ENCODE measurements at places on chromosomes 11 and 22. TPM values are rescaled to one million over a fixed set of nuclear protein-coding genes. Genes with fewer than 3 reads are reported as not detected.

The TSSK2 gene
- not detected for total RNA-seq

The TECTA gene
- 0.34 TPM for total RNA-seq

The RAG2 gene
- not detected for total RNA-seq

The NDUFV1 gene
- 220 TPM for total RNA-seq

The MFNG gene
- total RNA-seq, result 94.0 TPM

The GAL3ST1 gene
- total RNA-seq, result 1.1 TPM

The ZBED4 gene
- total RNA-seq, result 22.3 TPM

The ZNF280B gene
- total RNA-seq, result 4.5 TPM

The AHNAK gene
- total RNA-seq, result 80.3 TPM

The MIOX gene
- 3.4 TPM for total RNA-seq

DNA sequence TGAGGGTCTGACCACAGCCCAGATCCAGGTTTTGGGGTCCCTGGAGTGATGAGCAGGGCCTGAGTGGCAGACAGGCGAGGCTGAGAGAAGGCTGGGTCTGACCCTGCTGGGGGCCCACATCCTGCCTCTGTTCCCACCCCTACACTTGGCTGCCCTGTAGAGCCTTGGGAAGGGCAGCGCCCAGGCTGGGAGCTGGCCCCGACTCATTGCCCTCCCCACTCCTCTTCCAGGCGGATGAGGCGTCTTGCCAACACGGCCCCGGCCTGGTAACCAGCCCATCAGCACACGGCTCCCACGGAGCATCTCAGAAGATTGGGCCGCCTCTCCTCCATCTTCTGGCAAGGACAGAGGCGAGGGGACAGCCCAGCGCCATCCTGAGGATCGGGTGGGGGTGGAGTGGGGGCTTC, 4.9 kb downstream of the DERL3 start:
- H3K27ac ChIP-seq, result no peak overlapping the region
- DNase-seq, result no peak
- H3K4me3 ChIP-seq, result no peak overlapping the region
- H3K4me1 ChIP-seq, result peaks cover 15% of the 10 kb centered on the region
- peaks cover under 1% of the 10 kb centered on the region for H3K36me3 ChIP-seq
- no peaks in the 10 kb centered on the region for H3K27me3 ChIP-seq

- H3K27ac ChIP-seq, result no peak overlapping the region
- no peak for DNase-seq
- no peaks in the 10 kb centered on the region for H3K27me3 ChIP-seq
- H3K36me3 ChIP-seq, result peaks cover 17% of the 10 kb centered on the region
- peaks cover 2% of the 10 kb centered on the region for H3K4me1 ChIP-seq
Measured at GRCh38 chr22:31836010-31836409, 82.2 kb downstream of the DEPDC5 start.

- peaks cover 11% of the 10 kb centered on the region for H3K27me3 ChIP-seq
- no peak overlapping the region for H3K27ac ChIP-seq
- no peaks in the 10 kb centered on the region for H3K4me1 ChIP-seq
Measured at GRCh38 chr22:27684901-27685300, 116.7 kb downstream of the MN1 start.

DNA sequence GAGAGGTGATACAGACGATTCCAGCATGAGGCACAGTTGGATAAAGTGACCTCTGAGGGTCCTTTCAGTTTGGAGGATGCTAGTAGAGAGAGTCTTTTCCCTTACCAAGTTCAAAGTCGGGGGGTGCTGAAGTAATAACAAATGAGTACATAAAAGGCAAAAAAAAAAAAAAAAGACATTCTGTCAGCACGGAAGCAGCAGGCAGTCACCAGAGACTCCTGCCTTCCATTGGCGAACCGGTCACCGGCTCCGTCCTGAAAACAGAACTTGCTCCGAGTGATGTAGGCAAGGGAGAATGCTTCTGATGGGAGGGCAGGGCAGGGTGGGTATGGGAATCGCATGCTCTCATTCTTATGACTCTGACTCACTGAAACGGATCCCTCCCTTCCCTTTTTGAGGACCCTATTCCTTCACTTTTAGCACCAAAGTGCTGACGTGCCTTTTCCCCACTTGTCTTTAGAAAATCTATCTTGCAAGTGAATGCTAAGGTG, 65.9 kb downstream of the PRR5L start:
- DNase-seq, result no peak
- peak overlapping the region; percentile 81 for H3K27ac ChIP-seq
- H3K36me3 ChIP-seq, result no peaks in the 10 kb centered on the region
- H3K4me1 ChIP-seq, result peaks cover 49% of the 10 kb centered on the region

DNA sequence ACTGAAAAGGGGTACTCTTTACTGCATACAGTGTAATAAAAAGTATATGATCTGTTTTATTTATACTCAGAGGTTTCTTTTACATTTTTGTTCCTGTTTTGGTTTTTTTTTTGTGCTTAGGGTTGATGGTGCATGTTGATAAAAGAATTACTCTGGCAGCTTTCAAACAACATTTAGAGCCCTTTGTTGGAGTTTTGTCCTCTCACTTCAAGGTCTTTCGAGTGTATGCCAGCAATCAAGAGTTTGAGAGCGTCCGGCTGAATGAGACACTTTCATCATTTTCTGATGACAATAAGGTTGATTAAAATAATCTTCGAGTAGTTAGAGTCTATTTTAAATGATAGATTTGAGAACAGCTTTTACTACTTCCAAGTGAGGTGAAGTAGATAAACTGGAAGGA, 60.6 kb downstream of the DKK3 start:
- H3K36me3 ChIP-seq, result peaks cover 6% of the 10 kb centered on the region
- no peak for DNase-seq
- no peaks in the 10 kb centered on the region for H3K27me3 ChIP-seq
- no peak overlapping the region for H3K4me3 ChIP-seq
- no peaks in the 10 kb centered on the region for H3K4me1 ChIP-seq

DNA sequence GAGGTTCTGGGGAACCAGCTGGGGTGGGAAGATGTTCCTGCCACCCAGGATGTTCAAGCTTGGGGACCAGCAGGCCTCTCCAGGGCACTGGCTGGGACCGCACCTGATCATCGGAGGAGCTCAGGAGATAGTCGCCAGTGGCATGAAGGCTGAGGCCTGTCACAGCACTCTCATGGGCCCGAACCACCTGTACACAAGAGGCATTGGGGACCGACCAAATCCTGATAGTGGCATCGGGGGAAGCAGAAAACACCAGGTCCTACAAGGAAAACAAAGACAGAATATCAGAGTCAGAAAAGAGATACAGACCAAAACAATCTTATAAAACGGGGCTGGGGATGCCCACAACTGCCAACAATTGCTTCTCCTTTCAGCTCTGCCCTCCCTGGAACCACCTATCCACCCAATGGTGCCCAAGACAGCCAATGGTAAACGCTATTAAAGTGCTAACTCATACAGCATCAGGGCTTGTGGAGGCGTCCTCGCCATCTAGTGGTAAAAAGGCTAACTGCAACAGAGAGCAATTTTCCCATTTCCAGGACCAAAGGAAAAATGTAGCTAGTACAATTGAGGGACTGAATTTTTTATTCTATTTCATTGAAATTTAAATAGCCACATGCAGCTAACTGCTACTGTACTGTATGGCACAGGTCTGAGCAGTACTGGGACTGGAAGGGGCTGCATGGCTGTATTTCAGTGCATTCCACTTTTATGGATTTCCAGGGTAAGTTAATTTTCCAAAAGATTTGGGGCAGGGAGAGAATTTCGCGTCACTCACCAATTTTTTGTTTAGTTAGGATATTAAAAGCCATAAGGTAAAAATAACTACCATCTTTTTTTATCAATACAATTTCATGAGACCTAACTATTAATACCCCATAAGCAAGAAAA, 7.1 kb downstream of the PRPF19 start:
- peaks cover 20% of the 10 kb centered on the region for H3K4me1 ChIP-seq
- H3K36me3 ChIP-seq, result peaks cover 29% of the 10 kb centered on the region
- peak overlapping the region; percentile 32 for H3K27ac ChIP-seq

DNA sequence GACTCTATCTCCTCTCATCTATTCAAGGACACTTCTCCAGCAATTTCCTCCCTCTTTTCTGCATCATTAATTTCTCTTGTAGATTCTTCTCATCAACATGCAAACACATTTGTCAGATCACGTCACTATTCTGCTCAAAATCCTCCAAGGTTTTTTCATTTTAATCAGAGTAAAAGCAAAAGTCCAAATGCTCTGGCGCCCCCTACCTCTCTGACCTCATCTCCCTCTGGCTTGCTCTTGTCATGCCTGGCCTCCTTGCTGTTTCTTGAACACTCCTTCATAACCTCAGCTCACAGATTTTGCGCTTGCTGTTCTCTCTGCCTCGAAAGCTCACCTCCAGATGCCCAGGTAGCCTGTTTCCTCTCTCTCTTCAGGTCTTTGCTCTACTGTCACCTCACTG, 22.4 kb downstream of the RTCB start:
- peak; percentile 24 for DNase-seq
- H3K4me3 ChIP-seq, result no peak overlapping the region
- H3K4me1 ChIP-seq, result no peaks in the 10 kb centered on the region

- peaks cover 14% of the 10 kb centered on the region for H3K36me3 ChIP-seq
- peak overlapping the region; percentile 84 for H3K4me3 ChIP-seq
- peak; percentile 80 for DNase-seq
- H3K27me3 ChIP-seq, result no peaks in the 10 kb centered on the region
- peak overlapping the region; percentile 94 for H3K27ac ChIP-seq
Measured at GRCh38 chr11:3853899-3854659, 1.4 kb upstream of the STIM1 start.

DNA sequence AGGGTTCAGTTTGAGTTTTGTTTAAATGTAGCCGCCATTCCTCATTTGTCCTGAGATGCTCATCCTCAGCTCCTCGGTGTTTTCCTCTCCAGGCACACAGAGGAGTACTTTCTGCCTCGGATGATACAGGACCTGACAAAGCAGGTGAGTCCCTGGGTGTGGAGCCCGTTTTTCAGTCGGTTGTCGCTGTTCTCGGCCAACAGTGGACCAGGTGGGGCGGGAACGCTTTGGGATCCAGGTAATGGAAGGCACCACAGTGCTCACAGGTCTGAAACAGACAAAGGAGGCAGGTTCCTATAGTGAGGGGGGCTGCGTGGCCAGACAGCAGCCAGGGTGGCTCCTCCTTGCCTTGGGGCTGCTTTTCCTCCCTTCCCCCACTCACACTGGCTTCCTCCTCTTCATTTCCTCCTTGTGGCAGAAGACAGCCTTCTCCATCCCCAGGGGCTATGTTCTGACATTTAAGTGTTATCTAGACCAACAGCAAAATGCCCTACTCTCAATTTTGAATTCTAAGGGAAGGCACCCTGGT, 19.4 kb downstream of the NADSYN1 start:
- peaks cover 1% of the 10 kb centered on the region for H3K36me3 ChIP-seq
- no peak for DNase-seq
- no peak overlapping the region for H3K27ac ChIP-seq
- H3K4me1 ChIP-seq, result no peaks in the 10 kb centered on the region

GRCh38 chr11:76629853-76630599, 40.5 kb downstream of the LRRC32 start:
- peak overlapping the region; percentile 76 for H3K27ac ChIP-seq
- peak overlapping the region; percentile 62 for H3K4me3 ChIP-seq
- peaks cover 4% of the 10 kb centered on the region for H3K27me3 ChIP-seq
- no peak for DNase-seq

- H3K4me3 ChIP-seq, result no peak overlapping the region
- no peaks in the 10 kb centered on the region for H3K4me1 ChIP-seq
- no peaks in the 10 kb centered on the region for H3K27me3 ChIP-seq
- no peak for DNase-seq
Measured at GRCh38 chr11:103619938-103620337, 416.5 kb upstream of the DDI1 start.

- H3K27ac ChIP-seq, result no peak overlapping the region
- no peaks in the 10 kb centered on the region for H3K36me3 ChIP-seq
- H3K27me3 ChIP-seq, result peaks cover 27% of the 10 kb centered on the region
- peaks cover 7% of the 10 kb centered on the region for H3K4me1 ChIP-seq
- H3K4me3 ChIP-seq, result no peak overlapping the region
Measured at GRCh38 chr22:30673136-30673535, 5.5 kb upstream of the DUSP18 start.

- H3K4me1 ChIP-seq, result no peaks in the 10 kb centered on the region
- H3K27me3 ChIP-seq, result peaks cover 21% of the 10 kb centered on the region
- no peak for DNase-seq
- no peak overlapping the region for H3K27ac ChIP-seq
Measured at GRCh38 chr11:133895061-133895479, 49.8 kb upstream of the SPATA19 start.

DNA sequence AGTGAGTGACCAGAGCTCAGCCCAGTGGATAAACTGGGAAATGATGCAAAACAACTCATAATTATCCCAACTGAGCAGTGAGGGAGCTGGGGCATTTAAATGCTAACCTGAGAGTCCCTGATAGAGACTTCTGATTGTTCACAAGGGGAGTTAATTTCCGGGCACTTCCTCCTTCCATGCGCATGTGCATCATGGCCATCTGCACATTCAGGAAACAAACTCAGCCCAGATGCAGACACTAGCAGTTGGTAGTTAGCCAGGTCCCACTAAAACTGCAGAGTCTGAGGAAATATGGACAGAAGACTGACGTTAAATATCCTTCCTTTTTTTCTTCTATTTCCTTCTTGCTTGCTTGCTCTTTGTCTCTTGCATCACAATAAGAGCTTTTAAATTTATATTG, 852.1 kb upstream of the LRRC4C start:
- H3K27ac ChIP-seq, result no peak overlapping the region
- DNase-seq, result no peak
- H3K4me1 ChIP-seq, result no peaks in the 10 kb centered on the region
- H3K4me3 ChIP-seq, result no peak overlapping the region
- no peaks in the 10 kb centered on the region for H3K36me3 ChIP-seq

GRCh38 chr11:76903325-76903724, 42.6 kb downstream of the ACER3 start:
- no peak overlapping the region for H3K27ac ChIP-seq
- no peaks in the 10 kb centered on the region for H3K27me3 ChIP-seq
- H3K36me3 ChIP-seq, result peaks cover 2% of the 10 kb centered on the region
- no peaks in the 10 kb centered on the region for H3K4me1 ChIP-seq

GRCh38 chr11:64331569-64332371, 8.2 kb upstream of the CCDC88B start:
- H3K36me3 ChIP-seq, result no peaks in the 10 kb centered on the region
- H3K27me3 ChIP-seq, result no peaks in the 10 kb centered on the region
- H3K4me3 ChIP-seq, result peak overlapping the region; percentile 40
- DNase-seq, result peak; percentile 89
- H3K4me1 ChIP-seq, result peaks cover 20% of the 10 kb centered on the region
- H3K27ac ChIP-seq, result peak overlapping the region; percentile 6

DNA sequence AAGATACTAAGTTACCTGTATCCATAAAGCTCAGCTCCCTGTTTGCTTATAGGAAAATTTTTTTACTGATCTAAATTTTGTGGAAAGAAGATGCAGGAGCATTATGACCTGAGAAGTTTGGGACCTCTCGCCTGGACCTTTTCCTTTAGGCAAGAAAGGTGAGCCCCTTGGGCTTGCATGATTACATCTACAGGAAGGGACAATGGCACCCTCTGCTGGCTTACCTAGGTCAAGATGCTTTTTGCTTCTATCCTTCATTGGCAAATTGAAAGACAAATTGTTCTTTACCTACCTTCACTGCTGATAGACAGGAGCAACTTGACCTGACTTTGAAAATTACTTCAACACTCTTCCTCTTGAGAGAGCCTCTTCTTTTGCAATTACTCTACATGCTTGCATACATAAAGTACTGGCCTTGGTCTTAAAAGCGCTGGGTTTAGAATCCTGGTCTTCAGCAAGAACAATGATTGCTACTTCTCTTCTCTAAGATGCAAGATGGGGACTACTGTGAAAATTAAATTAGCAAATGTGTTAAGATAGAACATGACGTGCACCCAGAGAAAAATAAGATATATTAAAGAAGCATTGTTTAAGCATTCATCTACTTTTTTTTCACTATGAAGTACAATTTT, 147.2 kb downstream of the TRPC6 start:
- peak; percentile 3 for DNase-seq
- peaks cover 2% of the 10 kb centered on the region for H3K36me3 ChIP-seq
- H3K27ac ChIP-seq, result no peak overlapping the region
- H3K4me3 ChIP-seq, result no peak overlapping the region

GRCh38 chr11:118439646-118440045, 3.4 kb downstream of the KMT2A start:
- H3K27ac ChIP-seq, result peak overlapping the region; percentile 52
- peaks cover 4% of the 10 kb centered on the region for H3K36me3 ChIP-seq
- DNase-seq, result peak; percentile 11
- peak overlapping the region; percentile 94 for H3K4me3 ChIP-seq
- H3K4me1 ChIP-seq, result peaks cover 69% of the 10 kb centered on the region

Measured in activated T-cell treated with anti-CD3 and anti-CD28 coated beads, Interleukin-2, amount 50 U/mL, for 72 hours (primary cell).